ENCODE measurements at places on chromosomes 3 and 15.

DNA sequence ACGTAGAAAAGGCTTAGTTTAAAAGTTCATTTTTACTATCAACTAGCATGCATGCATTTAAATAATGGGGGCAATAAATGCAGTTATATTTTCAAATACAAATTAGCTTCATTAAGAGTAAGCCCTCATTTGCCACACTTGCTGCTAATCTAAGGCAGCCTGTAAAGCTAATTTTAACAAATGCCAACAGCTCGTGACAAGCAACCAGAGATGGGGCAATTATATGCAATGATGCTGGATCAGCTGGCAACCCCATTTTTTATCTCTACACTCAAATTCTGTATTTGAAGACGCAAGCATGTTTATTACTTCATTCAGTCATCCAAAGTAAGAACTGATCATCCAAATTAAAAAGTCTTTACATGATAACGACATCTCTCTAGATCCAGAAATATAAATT, 12.1 kb downstream of the RFTN1 start:
- no peak for DNase-seq

- DNase-seq = no peak
These were observed 69.3 kb upstream of the CGNL1 start for GRCh38 chr15:57306944-57307411.

DNA sequence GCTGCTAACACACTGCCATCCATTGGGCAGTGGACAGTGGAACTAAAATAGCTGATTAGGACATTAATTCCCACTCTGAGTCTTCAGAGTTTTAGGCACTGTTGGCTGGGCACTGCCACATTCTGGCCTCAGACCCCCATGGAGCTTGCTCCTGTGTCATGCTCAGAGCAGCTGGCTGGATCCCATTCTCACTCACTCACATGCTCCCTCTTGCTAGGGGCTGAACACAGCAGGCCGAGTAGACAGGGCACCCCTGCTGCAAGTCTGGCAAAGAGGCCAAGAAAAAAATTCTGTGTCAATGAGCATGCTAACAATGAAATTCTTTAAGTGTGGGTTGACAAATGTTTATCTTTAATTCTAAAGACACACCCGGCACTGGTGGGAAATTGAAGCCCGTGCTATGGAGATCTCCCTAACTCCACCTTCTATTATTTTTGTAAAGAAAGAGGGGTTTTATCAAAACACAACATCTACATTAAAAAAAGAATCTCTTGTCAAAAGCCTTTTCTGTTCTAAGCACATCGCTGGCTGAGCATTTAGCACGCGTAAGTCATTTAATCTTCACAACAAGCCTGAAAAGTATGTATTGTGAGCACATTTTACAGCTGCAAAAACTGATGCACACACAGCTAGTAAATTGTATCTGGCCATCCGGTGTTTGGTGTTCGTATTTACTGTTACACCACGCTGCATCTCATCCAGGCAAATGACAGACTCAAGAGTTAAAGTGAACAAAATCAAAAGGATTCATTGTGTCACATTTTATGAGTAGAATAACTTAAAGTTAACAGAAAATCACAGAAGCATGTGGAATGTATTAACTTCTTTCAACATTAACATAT, 362.1 kb downstream of the PLOD2 start:
- no peak for DNase-seq

- DNase-seq = no peak
These were observed 1.9 kb downstream of the DNAJA4 start for GRCh38 chr15:78266229-78266628.

DNA sequence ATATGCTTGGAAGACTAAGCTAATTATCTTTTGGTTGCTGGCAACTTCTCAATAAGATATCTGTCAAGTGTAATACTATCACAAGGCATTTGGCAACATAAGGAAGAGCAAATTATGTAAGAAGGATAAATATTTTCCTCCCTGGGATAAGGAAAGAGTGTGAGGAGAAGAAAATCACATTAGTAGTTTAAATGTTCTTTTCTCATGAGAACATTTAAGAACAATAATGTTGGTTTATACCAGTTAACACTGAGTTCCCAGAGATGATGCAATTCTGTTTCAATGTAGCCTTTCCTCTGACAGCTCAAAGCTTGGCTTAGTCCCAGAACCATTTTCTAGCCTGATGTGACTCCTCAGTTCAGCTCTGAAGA, 66.1 kb upstream of the NPHP3 start:
- DNase-seq = no peak

Data from stimulated activated CD4-positive, alpha-beta T cell treated with anti-CD3 and anti-CD28 coated beads, Interleukin-4, amount 100 ng/mL, for 24 hours (primary cell).